ENCODE measurements at places on chromosomes 2 and 18. TPM values are rescaled to one million over a fixed set of nuclear protein-coding genes. Genes with fewer than 3 reads are reported as not detected.

- no peak for DNase-seq
Measured at GRCh38 chr18:22348521-22349316, 69.0 kb downstream of the CTAGE1 start.

DNA sequence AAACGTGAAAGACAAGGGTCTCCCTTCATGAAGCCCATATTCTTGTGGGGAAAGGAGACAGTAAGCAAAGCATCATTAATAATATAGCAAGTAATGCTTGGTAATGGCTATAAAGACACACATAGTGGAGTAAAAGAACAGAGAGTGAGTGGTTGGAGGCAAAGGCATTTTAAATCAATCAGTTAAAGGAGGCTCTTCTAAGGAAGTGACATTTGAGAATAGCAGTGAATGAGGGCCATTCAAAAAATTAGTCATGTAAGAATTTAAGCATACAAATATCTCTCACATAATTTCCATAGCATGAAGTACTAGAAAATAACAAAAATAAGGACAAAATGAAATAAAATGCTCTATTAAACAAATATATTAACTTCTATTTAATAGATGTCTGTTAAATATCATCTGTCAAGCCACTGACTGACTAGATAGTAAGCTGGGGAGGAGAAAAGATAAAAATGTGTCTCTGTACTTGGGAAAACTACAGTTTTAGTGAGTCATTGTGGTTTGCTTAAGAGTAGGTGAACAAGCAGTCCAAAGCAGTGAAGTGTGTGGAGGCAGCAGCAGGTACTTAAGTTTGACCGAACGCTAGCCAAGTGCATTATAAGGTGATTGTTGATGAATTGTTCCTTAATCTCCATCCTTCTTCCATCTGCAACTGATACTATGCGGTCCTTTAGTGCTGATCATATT, 160.1 kb downstream of the PARD3B start:
- no peak for DNase-seq

- DNase-seq: no peak
Measured at GRCh38 chr2:46439582-46439981, 39.8 kb upstream of the TMEM247 start.

GRCh38 chr18:49446481-49446880, 14.0 kb downstream of the DYM start:
- no peak for DNase-seq

GRCh38 chr2:71700041-71700657, 246.8 kb downstream of the DYSF start:
- no peak for DNase-seq

GRCh38 chr2:197198890-197199289, 111.7 kb downstream of the ANKRD44 start:
- no peak for DNase-seq

GRCh38 chr2:217788669-217789002, 214.2 kb downstream of the TNS1 start:
- no peak for DNase-seq

DNA sequence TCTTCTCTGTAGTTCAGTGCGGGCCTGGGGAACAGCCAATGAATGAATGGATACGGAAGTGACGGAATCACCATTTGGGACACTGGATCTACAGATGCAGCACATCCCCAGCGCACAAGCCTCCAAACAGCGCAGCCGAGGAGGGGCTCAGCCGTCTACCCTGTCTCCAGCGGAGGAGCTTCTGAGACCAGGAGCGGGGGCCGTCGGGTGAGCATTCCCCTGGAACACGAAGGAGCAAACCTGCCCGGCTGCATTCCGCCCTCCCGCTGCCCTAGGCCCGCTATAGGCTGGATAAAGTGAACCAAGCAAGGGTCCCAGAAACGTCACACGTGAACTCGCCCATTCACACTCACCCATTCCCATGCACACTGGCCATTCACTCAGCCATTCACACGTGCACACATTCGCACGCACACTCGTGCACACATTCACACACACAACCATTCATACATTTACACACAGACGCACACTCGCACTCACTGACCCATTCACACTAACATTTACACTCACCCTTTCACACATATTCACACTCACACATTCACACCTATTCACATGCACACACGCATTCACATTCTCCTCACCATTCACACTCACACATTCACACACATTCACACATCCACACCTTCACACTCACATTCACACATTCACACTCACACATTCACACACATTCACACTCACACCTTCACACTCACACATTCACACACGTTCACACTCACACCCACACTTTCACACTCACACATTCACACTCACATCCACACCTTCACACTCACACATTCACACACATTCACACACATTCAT, 63.4 kb downstream of the BIN1 start:
- no peak for DNase-seq

ANKRD30B gene
- not detected for polyA plus RNA-seq

Measured in urinary bladder (tissue), 4 donors.